ENCODE measurements at places on chromosomes 1 and 21.

- DNase-seq = no peak
These were observed 71.4 kb downstream of the DIRAS3 start for GRCh38 chr1:67978890-67979516.

DNA sequence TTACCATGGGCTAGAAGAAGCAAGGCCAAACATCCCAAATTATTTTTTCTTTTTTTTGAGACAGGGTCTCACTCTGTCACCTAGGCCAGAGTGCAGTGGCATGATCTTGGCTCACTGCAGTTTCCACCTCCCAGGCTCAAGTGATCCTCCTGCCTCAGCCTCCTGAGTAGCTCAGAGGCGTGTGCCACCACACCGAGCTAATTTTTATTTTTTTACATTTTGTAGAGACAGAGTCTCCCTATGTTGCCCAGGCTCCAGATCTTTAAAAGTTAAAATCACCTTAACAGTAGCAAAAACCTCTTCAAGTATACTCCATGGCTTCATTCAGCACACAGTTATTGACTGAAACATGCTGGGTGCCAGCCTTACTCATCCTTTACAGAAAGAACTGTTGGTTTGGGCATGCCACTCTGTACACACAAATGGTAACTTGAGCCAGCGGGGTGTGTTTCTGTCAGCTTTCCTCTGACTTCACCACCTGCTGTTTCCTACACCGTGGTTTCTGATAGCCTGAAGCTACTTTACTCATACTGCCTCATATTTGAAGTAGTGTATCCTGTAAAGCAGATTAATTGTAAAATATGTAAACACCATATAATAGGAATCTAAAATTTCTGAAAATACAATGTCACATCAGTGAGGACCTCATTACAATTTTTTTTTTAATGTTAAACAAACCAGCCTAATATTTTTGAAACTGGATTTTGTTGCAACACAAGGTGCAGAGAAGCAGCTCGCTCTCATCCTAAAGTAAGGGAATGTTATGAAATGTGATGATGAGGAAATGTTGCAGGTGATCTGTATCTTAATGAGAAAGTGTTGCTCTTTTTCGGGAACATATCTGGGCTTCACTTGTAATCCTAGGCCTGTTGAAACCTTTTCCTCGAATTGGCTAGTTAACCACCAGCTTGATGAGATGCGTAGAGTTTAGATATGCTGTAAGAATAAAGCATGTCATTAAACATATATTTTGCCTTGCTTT is 113.9 kb downstream of the ATP5PO start:
- DNase-seq = no peak

DNA sequence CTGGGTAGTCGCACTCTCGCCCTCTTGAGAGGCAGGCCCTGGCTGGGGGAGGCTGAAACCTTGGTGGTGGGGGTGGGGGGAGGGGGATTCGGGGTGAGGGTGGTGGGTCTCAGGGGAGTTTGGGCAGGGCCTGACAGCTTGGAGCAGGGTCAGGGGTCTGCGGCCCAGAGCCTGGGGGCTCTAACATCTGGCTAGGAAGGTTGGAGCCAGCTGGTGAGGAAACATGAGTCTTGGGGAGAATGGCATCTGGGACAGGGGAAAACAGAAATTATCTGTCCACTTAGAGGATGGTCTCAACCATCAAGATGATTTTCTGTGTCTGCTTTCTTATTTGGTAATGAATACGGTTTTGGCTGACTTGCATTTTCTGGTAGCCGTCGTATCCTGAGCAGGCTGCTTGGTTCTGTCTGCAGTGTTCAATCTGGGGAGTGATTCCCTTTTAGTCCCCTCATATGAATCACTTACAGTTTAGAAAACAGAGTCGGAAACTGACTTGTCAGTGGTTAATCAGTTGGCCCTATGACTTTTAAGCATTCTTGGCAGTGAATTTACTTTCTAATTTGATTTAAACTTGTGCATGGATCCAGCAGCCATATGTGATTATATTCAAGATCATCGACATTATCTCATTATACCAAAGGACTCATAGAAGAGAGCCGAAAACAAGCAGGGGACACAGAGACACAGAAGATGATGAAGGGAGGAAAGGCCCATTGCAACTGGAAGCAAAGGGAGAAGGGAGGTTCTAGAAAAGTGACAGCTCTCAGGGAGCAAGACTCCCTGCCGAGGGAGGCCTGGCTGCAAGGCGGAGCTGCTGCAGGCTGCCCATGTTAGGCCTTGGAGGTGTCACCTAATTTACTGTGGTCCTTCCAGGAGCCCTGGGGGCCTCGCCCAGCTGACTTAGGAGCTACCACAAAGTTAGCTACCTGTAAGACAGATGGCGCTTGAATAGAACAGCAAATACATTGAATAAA is 237.6 kb downstream of the SDCCAG8 start:
- no peak for DNase-seq

DNA sequence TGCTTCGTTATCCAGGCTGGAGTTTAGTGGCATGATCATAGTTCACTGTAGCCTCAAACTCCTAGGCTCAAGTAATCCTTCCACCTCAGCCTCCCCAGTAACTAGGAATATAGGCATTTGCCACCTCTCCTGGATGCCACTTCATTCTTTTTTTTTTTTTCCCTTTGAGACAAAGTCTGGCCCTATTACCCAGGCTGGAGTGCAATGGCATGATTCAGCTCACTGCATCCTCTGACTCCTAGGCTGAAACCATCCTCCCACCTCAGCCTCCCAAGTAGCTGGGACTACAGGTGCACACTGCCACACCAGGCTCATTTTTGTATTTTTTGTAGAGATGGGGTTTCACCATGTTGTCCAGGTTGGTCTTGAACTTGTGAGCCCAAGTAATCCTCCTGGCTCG is 19.3 kb downstream of the OSBPL9 start:
- no peak for DNase-seq

- no peak for DNase-seq
These were observed 160.8 kb downstream of the HHAT start for GRCh38 chr1:210489491-210489890.

DNA sequence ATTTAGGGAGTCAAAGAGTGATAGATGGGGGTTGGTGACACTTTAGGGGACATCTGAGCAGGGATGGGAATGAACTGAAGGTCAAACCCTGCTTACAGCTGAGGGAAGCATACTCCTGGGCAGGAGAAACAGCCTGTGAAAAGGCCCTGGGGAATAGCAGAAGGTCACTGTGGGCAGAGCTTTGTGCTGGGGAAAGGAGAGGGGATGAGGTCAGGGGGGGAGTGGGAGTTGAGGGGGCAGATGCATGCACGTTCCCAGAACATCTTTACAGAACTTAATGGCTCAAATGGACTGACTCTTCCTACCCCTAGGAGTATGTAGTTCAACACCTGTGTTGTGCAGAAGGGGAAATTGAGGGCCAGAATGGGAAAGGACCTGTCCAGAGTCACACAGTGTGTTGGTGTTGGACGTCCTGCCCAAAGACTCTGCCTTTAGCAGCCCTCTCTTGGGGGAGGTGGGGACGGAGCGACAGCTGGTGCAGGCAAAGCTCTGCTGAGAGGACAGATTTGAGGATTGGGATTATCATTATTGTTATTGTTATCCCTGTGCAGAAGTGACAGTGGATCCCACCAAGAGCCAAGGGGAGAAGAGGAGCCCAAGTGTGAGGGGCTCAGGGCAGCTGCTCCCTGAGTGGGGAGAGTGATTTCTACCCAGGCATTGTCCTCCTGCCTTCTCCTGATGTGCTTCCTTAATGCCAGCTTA is 116.5 kb downstream of the PTPRU start:
- no peak for DNase-seq

DNA sequence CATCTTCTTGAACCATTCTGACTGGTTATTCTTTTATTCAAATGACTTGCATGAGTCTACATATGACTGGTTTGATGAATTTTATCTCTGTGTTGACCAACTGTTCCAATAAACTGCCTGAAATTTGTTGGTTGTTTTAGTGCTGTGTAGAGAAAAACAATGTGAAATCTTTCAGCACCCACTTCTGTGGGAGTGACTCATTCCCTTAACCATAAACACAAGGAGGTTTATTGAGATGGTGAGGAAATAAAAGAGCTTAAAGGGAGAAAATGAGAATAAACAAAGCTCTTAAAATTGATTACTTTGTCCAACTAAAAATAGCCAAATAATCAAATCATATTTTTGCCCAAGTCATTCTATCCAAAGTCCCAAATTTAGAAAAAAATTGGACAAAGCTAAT is 341.1 kb downstream of the TGFB2 start:
- no peak for DNase-seq

All from activated T-helper 1 cell treated with Interleukin-2 at 50 U/mL for 16 hours (primary cell).